ENCODE measurements at places on chromosomes 16 and 17.

DNA sequence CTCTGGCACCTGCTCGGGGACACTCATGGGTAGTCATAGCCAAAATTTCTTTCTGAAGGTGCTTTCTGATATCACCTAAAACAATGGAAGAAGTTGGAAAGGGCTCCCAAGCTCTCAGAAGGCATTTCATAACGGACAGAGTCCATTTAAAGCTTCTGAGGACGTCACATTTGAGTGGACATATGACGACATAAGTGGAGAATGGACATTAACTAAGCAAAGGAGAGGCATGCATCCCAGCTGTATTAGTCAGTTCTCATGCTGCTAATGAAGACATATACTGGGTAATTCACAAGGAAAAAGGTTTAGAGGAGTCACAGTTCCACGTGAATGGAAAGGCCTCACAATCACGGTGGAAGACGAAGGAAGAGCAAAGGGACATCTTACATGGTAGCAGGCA lies 260.2 kb upstream of the DYNLRB2 start:
- DNase-seq, result no peak

DNA sequence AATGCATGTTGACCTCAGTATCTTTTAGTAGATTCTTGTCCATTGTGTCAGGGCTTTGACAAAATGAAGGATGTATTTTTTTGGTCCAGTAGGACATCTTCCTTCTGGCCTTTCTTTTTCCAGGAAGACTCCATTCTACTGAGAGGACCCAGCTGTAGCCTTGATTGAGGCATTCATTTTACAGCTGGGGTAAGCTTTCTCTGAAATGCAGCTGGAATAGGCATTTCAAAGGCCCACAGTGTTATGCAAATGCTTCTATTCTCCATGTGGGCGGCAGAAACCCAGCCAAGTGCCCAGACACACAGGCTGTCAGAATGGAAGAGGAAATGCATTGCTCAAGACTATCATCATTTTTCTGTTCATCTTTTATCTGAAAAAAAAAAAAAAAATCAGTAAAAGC lies 629.0 kb upstream of the CDH8 start:
- DNase-seq, result no peak

GRCh38 chr16:72199761-72200337 lies 27.9 kb upstream of the PMFBP1 start:
- DNase-seq, result no peak

DNA sequence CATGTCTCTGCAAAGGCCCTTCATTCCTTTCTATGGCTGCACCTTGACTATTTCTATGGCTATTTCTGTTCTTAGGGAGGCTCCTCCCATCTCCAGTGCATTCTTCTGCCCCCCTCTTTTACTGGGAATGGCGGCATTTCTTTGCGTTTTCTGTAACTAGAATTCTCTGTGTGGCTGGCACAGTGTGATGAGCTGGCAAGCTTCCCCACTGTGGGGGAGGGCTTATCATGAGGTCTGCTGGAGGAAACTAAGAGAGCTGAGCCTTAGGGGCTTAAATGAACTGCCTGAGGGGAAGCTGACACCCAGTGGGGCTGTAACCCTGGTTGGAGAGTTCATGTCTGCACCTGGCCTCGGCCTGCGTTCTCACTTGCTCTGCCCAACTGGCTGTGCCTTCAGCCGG lies 1.5 kb upstream of the CARD14 start:
- no peak for DNase-seq

GRCh38 chr17:8018436-8018835 lies 16.0 kb downstream of the GUCY2D start:
- no peak for DNase-seq

DNA sequence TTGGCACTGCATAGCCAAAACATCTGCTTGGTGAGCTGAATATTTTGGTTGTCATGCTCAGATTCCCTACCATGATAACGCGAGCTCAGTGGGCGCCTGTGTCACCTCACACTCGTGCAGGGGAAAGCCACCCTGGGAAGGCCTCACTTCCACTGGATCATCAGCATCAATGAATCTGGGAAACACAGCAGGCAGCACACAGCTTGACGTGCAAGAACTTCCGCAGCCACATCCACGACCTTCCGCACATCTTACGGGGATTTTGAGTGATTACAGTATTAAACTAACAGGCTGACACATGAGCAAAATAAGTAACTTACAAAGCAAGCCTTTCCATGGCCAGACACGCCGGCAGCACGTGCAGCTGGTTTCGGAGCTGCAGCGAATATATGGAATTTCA lies 54.7 kb upstream of the FOXF1 start:
- DNase-seq, result no peak

- no peak for DNase-seq
These were observed 4.3 kb downstream of the SDK2 start for GRCh38 chr17:73639932-73640331.

DNA sequence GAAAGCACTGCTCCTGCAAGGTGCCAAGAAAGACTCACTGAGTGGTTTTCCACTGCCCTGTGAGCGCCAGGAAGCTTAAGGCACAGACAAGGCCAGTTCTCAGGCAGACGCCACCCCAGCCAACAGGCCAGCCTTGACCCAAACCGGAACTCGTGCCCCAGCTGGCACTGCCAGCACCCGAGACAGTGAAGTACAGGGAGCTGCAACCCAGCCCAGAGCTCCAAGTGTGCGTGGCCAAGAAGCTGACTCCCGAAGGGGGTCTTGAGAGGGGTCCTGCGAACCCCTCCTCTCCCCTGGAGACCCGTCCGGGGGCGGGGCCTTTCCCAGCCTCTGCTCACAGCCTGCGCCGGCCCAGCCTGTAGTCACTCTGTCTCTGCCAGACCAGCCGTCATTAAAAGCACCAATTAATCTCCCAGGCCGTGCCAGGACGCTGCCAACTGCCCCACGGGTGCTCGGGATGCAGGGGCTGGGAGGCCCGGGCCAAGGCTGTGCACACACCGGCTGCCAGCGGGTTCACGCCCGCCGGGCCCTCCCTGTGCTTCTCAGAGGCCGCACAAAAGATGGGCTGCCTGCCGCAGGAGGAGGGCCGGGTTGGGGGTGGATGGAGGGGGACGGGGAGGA lies 4.4 kb upstream of the SOX8 start:
- DNase-seq, result no peak

DNA sequence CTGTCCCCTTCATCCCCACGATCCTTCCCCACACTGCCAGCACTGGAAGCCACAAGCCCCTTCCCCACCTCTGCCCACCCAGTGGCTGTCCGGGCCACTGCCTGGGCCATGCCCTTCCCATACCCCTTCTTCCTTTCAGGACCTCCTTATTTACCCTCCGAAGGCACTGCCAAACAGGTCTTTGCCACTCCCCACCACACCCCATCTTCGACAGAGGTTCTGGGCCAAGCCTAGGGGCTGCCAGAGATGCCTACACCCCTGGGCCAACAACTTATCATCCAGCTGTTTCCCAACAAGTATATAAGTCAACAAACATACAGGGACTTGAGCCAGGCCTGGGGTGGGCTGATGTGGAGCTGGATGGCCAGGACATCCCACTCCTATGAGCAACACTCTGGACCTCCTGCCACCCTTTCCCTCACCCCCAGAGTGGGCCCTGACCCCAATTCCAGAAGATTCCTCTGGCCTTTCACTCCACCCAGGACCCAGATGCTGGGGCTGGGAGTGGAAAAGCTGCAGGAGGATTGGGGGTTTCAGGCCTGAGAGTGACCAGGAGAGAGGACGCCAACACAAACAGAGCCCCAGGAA lies 1.5 kb upstream of the PPP1R1B start:
- no peak for DNase-seq

DNA sequence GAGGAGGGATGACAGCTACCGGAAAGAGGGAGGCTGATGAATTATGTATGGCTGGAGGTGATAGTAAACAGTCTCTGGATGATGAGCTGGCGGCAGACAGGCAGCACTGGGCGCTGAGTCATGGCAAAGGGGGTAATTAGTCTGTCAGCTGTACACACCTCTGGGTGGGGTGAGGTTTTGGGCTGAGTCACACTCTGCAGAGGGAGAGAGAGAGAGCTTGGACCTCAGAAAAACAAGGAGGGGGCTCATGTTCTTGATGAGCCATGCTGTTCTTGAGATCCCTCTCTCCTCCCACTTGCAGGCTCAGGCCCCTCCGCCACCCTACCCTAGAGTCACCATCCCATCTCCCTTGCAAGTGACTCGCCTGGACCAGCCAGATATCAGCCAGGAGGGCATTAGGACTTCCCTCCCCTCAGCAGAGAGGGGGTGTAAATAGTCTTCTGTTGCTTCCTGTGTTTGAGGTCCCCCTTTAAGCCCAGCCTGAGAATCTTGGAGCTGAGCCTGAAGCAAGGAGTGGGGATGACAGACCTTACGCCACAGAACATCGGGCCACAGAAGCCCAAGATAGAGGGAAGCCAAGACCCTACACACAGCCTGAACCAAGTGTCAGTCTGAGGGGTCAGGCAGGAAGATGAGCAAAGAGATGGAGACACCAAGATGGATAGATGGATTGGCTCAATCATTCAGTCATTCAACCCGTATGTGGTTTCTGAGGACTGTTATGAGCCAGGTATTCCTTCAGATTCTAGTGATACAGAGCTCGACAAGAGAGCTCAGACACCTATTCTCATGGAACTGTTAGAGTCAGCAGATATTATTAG lies 383.2 kb upstream of the CCL2 start:
- DNase-seq, result no peak

GRCh38 chr16:22316411-22316811 lies 19.2 kb downstream of the POLR3E start:
- no peak for DNase-seq

DNA sequence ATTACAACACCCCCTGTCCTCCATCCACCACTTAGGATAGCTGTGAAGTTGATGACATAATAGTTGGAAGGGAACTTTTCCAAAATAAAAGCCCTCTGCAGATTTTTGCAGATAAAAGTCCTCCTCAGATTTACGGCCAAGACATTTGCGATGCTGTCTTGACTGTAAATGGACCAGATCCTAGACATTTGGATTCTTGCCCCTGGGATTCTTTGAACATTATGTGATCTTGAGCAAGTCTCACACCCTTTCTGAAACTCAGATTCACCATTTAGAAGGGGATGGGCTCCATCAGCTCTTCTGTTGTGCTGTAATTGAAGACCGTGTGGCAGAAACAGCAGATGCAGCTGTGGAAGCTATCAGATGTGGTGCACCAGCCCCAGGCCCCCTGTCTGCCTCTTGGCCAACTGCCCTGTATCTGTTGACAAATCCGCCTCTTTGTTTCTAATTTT lies 153.9 kb upstream of the CACNG3 start:
- DNase-seq, result no peak

DNA sequence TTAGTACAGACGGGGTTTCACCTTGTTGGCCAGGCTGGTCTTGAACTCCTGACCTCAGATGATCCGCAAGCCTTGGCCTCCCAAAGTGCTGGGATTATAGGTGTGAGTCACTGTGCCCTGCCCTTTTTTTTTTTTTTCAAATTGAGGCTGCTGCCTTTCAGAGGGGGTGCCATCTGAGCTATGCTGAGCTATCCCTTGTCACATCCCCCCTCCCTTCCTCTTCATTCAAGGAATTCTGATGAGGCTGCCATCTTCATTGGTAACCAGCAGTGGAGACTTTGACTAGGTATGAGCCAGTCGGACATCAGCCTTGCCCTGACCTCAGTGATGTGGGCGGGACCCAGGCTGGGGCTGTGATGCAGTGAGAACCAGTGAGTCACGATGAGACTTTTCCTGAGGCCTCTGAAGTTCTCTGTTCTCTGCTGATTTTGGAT lies 24.4 kb upstream of the GPT2 start:
- peak; percentile 50 for DNase-seq

DNA sequence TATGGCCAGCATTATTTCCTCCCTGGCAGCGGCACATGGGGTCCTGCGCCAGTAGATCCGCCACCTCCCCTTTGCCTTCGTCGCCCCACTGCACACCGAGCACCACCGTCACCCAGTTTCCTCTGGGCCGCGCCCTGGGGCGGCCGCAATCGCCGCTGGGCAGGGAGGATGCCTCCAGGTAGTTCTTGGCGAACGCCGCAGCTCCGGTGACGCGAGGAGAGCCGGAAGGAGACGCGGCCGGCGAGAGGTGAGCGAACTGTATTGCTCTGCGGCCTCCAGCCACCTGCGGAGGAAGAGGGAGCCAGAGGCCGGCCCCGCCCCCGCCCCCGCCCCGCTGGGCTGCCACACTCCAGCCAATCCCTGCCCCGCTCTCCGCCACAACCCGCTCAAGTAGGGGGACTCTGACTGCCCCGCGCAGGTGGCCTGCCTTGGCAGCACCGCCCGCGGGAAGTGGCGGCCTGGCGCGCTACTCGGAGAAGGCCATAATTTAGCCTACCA lies 11.8 kb upstream of the SLFN13 start:
- DNase-seq, result peak; percentile 44

DNA sequence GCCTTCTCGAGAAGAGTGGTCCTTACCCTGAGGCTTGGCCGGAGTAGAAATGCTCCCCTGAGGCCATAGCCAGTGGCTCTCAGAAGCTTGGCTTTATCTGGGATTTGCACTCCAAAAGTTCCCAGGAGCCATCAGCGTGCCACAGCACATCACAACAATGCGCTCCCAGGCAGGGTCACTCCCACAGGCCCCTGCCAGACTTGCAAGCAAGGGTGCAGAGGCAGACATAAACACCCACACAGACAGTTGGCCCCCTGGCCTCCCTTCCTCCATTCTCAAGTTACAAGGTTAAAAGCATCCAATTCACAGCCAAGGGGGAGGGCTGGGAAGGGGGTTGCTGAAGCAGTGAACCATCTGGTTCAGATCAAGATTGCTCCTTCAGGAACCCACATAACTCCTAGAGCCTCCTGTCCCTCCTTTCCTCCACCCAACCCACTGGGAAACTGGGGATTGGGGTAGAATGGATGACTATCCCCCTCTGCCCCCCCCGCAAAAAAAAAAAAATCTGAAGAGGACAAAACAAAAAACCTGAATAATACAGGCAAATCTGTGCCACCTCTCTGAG lies 1.8 kb downstream of the ST3GAL2 start:
- DNase-seq, result no peak

Data from stimulated activated CD4-positive, alpha-beta T cell treated with anti-CD3 and anti-CD28 coated beads, TNF-alpha, amount 100 ng/mL, for 24 hours (primary cell).